ENCODE measurements at places on chromosomes 1 and 21. TPM values are rescaled to one million over a fixed set of nuclear protein-coding genes. Genes with fewer than 3 reads are reported as not detected.

DNA sequence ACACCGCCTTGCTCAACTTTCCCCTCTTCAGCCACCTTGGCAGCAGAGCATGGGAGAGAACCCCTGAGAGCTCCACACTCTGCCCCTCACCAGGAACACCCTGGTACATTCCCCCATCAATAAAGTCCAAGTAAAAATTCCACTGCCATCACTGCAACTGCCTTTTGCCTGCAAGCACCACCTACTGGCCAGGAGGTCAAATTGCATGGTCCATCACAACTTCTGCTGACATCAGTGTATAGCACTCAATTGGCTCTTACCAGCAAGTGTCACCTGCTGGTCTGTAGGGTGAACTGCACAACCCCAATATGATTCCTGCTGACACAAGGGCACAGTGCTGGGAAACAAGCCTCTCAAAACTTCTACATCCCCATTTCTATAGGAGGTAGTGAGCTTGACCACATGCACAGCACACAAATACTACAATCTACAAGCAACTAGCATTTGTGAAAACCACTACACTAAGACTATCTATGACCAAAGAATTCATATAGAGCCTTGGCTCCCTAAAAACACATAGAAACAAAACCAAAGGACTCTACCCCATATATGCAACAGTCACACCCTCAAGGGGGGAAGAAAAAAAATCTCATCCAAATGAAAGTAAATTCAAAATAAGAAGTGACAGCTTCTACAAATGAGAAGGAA lies 69.2 kb downstream of the FASLG start:
- no peak overlapping the region for H3K4me3 ChIP-seq
- H3K4me1 ChIP-seq: no peaks in the 10 kb centered on the region
- DNase-seq: no peak
- H3K27me3 ChIP-seq: no peaks in the 10 kb centered on the region
- H3K36me3 ChIP-seq: no peaks in the 10 kb centered on the region
- H3K27ac ChIP-seq: no peak overlapping the region

DNA sequence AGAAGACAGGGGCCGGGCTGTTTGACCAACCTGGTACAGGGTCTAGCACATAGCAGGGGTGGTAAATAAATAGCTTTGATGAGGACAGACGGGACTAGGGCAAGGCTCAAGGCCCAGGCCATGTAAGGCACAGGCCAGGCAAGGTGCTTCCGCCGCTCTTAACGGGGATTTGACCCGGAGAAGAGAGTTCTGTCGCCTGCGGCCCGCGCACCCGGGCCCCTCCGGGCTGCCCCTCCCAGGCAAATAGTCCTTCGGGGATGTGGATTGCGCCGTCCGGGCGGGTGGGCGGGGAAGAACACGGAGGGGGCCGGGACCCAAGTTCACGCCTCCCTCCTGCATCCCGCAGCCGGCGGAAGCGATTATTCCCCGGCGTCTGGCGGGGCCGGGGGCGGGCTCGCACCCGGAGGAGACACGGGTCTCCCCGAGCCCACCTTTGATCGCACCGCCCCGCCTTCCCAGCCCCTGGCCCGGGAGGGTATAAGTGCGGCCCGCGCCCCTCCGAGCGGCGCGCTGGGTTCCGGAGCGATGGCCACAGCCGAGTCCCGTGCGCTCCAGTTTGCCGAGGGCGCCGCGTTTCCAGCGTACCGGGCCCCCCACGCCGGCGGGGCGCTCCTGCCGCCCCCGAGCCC lies at the start of gene MIXL1:
Gene MIXL1 (plus strand): TSS at position 508 of the 629 bp plus-strand sequence. CDS start 18 bp downstream, at position 526.
- peak within 1 kb of the TSS; percentile 45 for H3K4me3 ChIP-seq
- H3K36me3 ChIP-seq: no peaks in the 10 kb centered on the region
- no peak within 1 kb of the TSS for H3K27ac ChIP-seq

RNU1-1 gene
- 1,290 TPM for total RNA-seq

DNA sequence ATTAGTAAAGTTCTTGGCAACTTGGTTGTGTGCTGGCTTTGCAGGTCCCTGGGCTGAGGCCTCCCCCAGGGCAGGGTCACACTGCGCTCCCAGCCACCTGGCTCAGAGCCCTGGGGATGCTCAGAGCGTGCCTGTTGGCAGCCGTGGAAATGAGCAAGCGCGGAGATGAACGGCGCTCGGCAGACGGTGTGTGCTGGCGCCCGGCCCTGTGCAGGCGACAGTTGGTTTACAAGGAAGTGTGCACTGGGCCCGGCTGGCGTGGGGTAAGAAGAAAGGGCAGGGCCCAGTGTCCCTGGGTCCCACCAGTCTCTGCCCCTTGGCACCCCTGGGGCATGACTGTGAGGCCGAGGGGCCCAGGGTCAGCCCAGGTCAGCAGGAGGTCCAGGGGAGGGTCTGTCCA lies 25.7 kb upstream of the PEX10 start:
- H3K4me3 ChIP-seq: no peak overlapping the region
- H3K27me3 ChIP-seq: no peaks in the 10 kb centered on the region
- no peak overlapping the region for H3K27ac ChIP-seq
- peaks cover 16% of the 10 kb centered on the region for H3K4me1 ChIP-seq
- no peak for DNase-seq

HAO2 gene
- not detected for total RNA-seq

GRCh38 chr1:54885237-54885679 lies 1.7 kb downstream of the DHCR24 start:
- DNase-seq: no peak
- peak overlapping the region; percentile 86 for H3K27ac ChIP-seq
- H3K4me1 ChIP-seq: peaks cover 40% of the 10 kb centered on the region
- H3K27me3 ChIP-seq: no peaks in the 10 kb centered on the region

DNA sequence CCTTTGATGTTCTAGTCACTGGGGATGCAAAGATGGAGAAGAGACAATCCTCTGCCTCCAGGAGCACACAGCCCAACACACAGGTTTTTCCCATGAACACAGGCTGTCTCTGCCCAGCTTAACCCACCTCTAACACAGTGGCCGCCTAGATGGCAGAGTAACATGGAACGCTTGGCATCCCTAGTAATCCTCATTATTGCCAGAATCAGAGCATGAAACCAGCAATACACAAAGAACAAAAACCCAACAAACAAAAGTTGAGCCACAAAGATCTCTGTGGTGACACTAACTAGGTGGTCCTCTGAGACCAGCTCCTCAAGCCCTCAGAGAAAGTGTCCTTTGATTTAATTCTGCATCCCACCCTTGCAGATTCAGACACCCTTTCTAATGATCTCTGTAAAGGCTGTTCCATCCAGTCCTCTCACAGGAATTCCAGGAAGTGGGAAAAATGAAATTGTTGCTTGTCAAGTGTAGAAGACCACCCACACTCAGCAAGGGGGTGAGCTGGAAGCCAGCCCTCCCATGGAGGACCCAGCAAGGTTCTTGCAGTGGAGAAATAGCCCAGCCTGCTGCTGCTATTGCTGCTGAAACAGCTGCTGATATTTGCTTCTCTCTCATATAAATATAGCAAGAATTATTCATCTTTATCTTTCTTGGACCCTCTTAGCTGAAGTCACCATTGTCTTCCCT lies 7.4 kb upstream of the ATP2B4 start:
- no peak overlapping the region for H3K4me3 ChIP-seq
- no peaks in the 10 kb centered on the region for H3K36me3 ChIP-seq
- H3K4me1 ChIP-seq: no peaks in the 10 kb centered on the region
- DNase-seq: no peak
- no peak overlapping the region for H3K27ac ChIP-seq

F5 gene
- 0.08 TPM for total RNA-seq

DNA sequence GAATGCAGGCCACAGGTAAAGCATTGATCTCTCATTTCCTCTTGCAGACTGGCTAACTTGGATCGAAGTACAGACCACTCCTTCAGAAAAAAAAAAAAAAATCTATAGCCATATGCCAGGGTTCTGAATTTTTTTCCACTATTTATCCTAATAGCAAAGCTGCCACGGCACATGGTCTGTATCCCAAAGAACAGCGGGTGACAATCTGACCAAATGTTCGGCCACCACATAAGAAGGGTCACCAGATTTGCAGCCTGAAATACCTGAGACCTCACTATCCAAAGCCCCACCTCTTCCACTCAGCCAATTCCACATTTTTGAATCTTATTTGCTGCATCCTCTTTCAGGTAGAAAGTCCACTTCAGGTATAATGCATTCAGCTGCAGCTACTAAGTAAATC lies 55.6 kb upstream of the RGS7 start:
- H3K4me3 ChIP-seq: no peak overlapping the region
- H3K4me1 ChIP-seq: no peaks in the 10 kb centered on the region
- H3K27ac ChIP-seq: no peak overlapping the region
- DNase-seq: no peak

DNA sequence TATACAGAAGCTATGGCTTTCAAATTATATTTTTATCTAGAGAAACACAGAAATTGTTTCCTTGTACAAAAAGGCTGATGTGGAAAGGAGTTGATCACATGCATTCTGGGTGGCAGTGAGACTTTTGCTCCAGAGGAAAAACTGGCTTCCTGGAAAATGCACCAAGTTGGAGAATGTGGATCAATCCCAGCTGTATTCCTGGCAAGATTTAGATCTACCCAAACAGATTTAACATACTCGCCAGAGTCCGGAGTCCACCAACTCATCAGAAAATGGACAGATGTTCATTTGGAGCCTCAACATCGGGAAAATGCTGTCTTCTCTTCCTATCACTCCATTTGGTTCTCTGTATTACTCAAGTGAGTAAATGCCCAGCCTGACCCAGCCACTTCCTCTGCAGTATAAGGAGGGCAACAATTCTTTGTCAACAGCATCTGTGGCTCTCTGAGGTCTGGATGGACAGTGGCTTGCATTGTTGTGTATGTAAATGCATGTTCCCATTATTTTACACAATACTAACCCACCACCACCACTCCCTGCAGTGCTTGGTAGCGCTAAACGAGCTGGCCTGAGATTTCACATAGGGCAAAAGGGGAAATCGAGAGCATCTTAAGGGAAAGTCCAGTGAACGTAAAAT lies 226.2 kb upstream of the IRF2BP2 start:
- H3K4me1 ChIP-seq: peaks cover 16% of the 10 kb centered on the region
- no peaks in the 10 kb centered on the region for H3K36me3 ChIP-seq
- peak overlapping the region; percentile 73 for H3K27ac ChIP-seq
- DNase-seq: no peak

- H3K36me3 ChIP-seq: no peaks in the 10 kb centered on the region
Measured at GRCh38 chr1:64366821-64367220, 103.1 kb upstream of the CACHD1 start.

GRCh38 chr21:34922479-34922878 lies 126.6 kb downstream of the RUNX1 start:
- H3K27ac ChIP-seq: no peak overlapping the region
- H3K4me1 ChIP-seq: no peaks in the 10 kb centered on the region
- DNase-seq: no peak
- no peak overlapping the region for H3K4me3 ChIP-seq

GRCh38 chr1:232924874-232925273 lies 25.5 kb upstream of the NTPCR start:
- no peaks in the 10 kb centered on the region for H3K36me3 ChIP-seq
- no peak overlapping the region for H3K4me3 ChIP-seq

LCE2B gene
- not detected for total RNA-seq

DNA sequence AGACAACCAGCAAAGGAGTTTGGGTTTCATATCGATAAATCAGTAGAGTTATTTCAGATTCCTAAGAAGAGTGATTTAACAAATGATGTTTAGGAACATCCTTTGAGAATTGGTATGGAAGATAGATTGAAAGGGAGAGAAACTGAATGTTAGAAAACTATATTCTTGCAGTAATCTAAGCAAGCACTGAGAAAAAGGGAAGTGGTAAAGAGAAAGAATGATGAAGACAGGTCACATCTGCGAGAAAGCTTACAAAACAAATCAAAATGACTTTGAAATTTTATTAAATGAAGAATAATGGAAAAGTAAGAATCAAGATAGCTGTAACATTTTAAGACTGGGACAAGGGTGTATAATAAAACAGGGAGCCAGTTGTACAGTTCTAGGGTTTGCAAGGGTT lies 177.0 kb downstream of the HS2ST1 start:
- no peak overlapping the region for H3K4me3 ChIP-seq
- DNase-seq: no peak
- H3K27ac ChIP-seq: no peak overlapping the region
- peaks cover 3% of the 10 kb centered on the region for H3K36me3 ChIP-seq
- H3K27me3 ChIP-seq: no peaks in the 10 kb centered on the region
- H3K4me1 ChIP-seq: peaks cover 7% of the 10 kb centered on the region

DEPDC1 gene
- 43.0 TPM for total RNA-seq

DNA sequence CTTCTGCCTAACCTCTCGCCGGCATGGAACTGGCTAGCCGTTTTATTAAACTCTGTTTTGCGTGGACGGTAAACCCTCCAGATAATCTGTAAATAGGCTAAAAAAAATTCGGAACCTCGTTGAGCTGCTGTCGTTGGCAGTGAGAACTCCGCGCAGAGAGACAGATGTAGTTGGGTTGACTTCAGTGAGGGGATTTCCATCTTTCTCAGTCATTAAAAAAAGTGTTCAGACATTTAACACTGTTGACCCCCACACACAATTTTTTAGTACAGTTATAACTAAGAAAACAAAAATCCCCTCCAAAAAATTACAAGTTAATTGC lies 464 bp downstream of the PARK7 start:
- peaks cover 22% of the 10 kb centered on the region for H3K4me1 ChIP-seq
- peak overlapping the region; percentile 99 for H3K27ac ChIP-seq
- no peak for DNase-seq

DNA sequence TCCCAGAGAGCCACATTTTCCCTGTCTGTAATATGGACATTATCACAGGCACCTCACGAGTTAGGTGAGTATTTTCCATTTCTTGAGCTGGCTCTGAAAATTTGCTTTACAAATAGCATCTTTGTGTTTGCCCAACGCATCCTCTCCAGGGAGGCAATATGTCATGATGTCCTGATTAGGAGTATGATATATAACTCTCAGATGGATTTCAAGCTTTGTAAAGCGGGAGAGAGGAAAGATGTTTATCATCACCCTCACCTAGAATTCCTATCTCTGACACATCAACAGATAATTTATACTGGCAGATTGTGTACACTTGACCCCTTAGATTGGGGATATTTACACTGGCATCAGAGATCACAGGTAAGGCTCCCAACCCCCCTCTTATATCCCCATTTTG lies 730.7 kb upstream of the RGS18 start:
- DNase-seq: no peak
- H3K4me3 ChIP-seq: no peak overlapping the region
- H3K27me3 ChIP-seq: no peaks in the 10 kb centered on the region
- no peaks in the 10 kb centered on the region for H3K4me1 ChIP-seq
- H3K27ac ChIP-seq: no peak overlapping the region

RGSL1 gene
- not detected for total RNA-seq

LRRC47 gene
- 51.0 TPM for total RNA-seq

DNA sequence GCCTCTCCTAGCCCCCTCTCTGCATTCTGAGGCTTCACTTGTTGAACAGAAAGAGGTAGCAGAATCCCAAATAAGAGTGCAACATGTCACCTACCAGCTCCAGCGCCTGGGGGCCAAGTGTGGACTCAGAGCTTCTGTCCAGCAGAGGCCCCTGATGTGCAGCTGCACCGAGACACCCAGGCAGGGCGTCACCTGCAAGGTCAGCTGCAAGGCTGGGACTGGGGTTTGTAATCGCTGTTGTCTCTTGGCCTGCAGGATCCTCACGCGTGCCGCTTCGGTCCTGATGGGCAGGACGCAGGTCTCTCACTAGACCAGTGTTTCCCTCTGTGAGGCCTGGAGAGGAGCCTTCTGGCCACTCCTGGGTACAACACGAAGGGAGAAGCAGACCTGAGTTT lies 4.3 kb upstream of the SLX9 start:
- no peaks in the 10 kb centered on the region for H3K27me3 ChIP-seq
- H3K4me1 ChIP-seq: peaks cover 12% of the 10 kb centered on the region
- no peak overlapping the region for H3K4me3 ChIP-seq
- H3K27ac ChIP-seq: no peak overlapping the region
- peaks cover 1% of the 10 kb centered on the region for H3K36me3 ChIP-seq

Data from Panc1 (cell line).